Activated T-cell treated with anti-CD3 and anti-CD28 coated beads, Interleukin-2, amount 50 U/mL, for 72 hours (primary cell): ENCODE measurements at places on chromosomes 11 and 22. TPM values are rescaled to one million over a fixed set of nuclear protein-coding genes. Genes with fewer than 3 reads are reported as not detected.

DNA sequence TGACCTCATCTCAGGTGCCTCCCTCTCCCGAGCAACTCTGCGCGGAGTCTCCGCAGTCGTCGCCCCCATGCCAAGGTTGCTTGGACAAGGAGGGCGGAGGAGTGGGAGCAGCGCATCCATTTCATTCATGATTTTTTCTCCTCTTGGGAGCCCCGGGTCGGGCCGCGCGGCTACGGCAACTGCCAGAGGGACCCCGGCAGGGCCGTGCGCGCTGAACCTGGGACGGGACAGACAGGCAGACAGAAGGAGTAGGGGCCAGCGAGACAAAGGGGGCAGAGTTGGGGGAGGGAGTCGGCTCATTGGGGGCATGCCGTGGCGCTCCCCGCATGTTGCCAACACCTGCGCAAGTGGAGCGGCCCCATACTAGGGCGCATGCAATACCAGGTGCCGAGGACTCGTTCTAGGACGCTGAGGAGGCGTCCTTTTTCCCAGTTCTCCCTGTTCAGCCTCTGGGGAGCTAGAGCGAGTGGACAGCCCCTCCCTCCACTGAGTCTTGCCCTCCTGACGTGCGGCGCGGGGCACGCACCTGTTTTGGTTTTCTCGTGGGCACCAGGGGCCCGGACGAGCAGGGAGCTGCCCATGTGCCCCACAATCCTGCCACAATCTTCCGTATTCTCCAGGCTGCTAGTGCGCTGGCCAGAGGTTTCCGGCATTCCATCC lies 501 bp upstream of the PTPN5 start:
- peaks cover 68% of the 10 kb centered on the region for H3K27me3 ChIP-seq
- no peaks in the 10 kb centered on the region for H3K4me1 ChIP-seq
- no peaks in the 10 kb centered on the region for H3K36me3 ChIP-seq
- peak overlapping the region; percentile 24 for H3K4me3 ChIP-seq

DNA sequence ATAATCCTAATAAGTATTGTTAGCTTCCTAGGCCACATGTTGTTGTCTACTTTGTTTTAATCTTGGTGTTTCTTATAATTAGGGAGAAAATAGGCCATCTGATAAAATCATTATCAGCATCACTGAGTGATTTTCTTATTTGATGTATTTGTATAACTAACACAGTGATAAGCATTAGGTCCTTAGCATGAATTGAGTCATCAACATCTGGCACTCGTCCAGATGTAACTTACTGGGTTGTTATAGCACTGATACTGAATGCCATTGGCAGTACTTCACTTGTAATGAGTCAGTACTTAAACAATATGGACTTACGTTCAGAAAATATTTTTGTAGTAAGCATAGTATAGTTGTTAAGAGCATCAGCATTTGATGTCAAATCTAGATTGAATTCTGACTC lies 16.2 kb downstream of the API5 start:
- H3K4me1 ChIP-seq: no peaks in the 10 kb centered on the region
- no peaks in the 10 kb centered on the region for H3K27me3 ChIP-seq
- no peak overlapping the region for H3K27ac ChIP-seq
- H3K36me3 ChIP-seq: peaks cover 42% of the 10 kb centered on the region

GDPD4 gene
- not detected for total RNA-seq

GRCh38 chr11:121237686-121238658 lies 54.6 kb upstream of the SC5D start:
- H3K27ac ChIP-seq: peak overlapping the region; percentile 11
- H3K36me3 ChIP-seq: no peaks in the 10 kb centered on the region
- H3K4me1 ChIP-seq: peaks cover 24% of the 10 kb centered on the region
- H3K27me3 ChIP-seq: peaks cover 27% of the 10 kb centered on the region

DNA sequence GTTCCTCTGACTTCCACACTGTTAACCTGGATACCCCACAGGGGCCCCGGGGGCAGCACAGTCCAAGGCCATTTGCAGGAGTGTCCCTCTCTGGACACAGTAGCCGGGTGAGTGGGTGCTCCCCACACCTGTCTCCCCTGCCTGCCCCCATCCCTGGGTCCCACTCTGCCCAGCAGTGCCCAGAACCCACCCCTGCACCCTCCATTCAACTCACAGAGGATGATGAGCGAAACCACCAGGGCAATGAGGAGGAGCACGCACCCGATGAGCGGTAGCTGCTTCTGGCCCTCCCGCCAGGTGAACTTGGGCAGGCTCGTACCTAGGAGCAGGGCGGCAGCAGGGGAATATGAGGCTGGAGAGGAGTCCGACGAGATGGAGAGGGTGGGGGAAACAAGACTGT lies 12.2 kb downstream of the TMPRSS13 start:
- H3K4me1 ChIP-seq: peaks cover 12% of the 10 kb centered on the region
- H3K4me3 ChIP-seq: no peak overlapping the region
- H3K27ac ChIP-seq: no peak overlapping the region
- no peak for DNase-seq
- no peaks in the 10 kb centered on the region for H3K27me3 ChIP-seq

FGF19 gene
- total RNA-seq: 0.35 TPM

DNA sequence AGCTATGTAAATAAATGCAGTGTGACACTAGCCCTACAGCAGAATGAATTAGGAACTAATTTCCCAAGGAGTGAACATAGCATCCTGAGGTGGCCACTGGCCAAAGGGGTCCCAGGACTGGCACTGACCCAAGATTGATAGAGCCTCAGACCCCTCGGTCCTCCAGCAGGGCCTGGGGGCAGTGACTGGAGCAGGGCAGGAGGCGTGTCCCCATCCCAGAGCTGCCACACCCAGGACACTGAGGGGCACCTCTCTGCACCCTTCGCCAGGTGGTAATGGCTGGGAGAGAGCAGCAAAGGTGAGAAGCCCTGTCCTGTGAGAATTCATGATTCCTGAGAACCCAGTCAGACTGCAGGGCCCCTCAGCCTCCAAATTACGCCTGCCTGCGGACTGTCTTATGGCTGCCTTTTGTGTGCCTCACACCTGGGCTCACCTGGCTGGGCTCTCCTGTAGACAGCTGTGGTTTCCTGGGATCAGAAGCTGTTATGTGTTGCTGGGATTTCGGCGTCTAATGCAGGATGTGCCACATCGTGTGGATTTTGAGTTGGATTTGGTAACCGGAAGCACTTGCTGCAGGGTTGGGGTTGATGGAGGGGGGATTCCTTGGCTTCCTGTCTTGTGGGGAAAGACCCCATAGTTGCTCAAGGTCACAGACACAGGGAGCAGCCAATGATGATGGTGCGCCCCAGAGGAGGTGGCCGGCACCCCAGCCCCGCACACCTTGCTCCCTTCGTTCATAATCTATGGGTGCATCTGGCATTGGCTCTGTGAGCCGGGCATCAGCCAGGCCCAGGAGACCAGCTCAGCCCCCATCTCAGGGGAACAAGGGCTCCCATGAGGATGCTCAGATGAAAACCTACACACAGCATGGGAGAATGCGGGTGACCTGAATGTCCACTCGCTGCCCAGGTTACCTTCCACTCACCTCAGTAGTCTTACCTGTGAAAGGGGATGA lies 582.9 kb downstream of the BRD1 start:
- H3K27ac ChIP-seq: no peak overlapping the region
- DNase-seq: no peak
- peaks cover 16% of the 10 kb centered on the region for H3K27me3 ChIP-seq
- H3K4me3 ChIP-seq: no peak overlapping the region
- no peaks in the 10 kb centered on the region for H3K36me3 ChIP-seq
